ENCODE measurements at places on chromosomes 3 and 15. TPM values are rescaled to one million over a fixed set of nuclear protein-coding genes. Genes with fewer than 3 reads are reported as not detected.

DNA sequence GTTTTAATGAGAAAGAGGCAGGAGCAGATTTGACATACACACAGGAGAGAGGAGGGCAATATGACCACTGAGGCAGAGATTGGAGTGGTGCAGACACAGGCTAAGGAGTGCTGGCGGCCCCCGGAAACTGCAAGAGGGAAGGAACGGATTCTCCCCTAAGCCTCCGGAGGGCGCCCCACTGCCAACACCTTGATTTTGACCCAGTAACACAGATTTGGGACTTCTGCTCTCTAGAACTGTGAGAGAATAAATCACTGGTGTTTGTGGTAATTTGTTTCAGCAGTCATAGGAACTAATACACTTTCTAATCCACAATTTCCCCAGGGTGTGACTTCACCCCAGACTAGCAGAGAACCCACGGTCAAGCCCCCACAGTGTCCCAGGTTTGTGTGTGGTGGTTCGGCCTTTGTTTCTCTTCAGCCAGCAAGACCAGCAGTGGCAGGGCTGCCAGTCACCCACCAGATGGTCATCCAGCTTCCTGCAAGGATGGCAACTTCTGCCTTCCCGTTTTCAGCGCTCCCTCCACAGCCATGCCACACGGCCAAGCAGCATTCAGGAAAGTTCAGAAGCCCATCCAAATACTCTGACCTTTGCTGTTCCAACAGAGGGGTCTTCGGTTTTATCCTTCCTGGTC, 23.6 kb upstream of the TSPAN3 start:
- no peak for DNase-seq

NR1I2 gene
- 0.08 TPM for total RNA-seq

IL17RB gene
- not detected for total RNA-seq

- DNase-seq = no peak
Observed at GRCh38 chr3:187746442-187747281, 1.4 kb upstream of the BCL6 start.

DNA sequence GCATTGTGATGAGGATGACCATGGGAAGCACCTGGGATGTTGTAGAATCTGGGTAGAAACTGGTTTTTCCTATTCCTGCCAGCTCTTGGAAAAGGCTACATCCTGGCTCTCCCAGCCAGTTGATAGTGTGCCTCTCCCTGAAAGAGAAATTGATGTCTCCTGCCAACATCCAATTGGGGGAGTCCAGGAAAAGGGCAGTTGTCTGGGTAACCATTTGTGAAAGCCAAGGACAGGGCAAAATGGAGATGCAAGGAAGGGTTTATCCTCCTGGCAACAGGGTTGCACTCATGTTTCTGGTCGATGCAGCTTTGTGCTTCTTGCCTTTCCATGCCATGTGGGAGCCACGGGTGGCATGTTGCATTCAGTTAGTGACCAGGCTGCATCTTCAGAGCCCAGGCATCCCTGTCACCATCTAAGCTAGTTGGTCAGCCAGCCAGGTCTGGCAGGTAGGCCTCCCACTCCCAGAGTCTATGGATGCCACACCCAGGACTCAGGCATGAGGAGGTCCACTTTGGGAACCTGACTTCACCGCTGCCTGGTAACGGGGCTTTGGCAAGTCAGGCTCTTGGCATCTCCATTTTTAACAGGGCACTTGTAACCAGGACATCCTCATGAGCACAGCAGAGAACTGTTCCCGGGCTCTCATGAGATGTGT, 153.5 kb downstream of the DNAJB8 start:
- no peak for DNase-seq

GRCh38 chr3:149377408-149378364, at the start of gene TM4SF1:
Gene TM4SF1, minus strand, starts transcription at chr3:149377649. Its CDS starts 102 bp downstream, at chr3:149377547.
- DNase-seq = peak; percentile 88

OIP5 gene
- total RNA-seq = 31.1 TPM

DNA sequence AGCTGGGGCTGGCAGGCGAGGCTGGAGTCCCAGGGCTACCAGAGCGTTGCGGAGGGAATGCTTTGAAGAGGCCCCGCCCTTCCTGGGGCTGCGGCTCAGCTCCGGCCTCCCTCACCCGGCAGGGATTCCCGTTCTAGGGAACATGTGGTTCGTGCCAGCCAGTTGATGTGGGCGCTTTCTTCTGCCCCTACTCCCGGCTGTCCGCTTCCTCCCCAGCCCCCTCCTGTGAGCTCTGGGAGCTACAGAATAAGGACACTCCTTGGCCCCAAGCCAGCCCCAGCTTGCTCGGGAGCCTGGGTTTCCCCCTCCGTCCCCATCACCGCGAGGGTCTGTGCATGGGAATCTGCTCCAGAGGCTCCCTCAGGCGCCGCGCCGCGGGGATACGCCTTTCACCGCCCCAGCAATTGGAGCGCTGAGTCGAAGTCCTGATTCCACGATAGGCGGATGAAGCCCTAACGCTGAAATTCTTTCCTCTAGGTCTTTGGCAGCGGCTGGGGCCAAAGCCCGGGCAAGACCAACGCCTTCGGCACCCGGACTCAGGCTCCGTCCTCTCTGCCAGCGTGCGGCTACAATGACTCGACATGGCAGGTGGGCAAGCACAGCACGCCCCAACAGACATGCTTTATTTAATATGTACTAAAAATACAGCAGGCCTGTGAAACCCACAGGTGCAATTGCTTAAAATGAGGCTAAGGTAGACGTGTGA, 69.5 kb downstream of the KLF15 start:
- DNase-seq = peak; percentile 56

MYL3 gene
- not detected for total RNA-seq

GRCh38 chr3:150840802-150841515, 64.3 kb downstream of the MINDY4B start:
- DNase-seq = no peak

GRCh38 chr3:12878141-12878574, 36.8 kb upstream of the RPL32 start:
- no peak for DNase-seq

- no peak for DNase-seq
Observed at GRCh38 chr15:80982205-80982604, 7.4 kb downstream of the MESD start.

SAMD7 gene
- not detected for total RNA-seq

- DNase-seq = no peak
Observed at GRCh38 chr3:120604784-120605183, 8.6 kb downstream of the NDUFB4 start.

DISP2 gene
- total RNA-seq = 0.21 TPM

GRCh38 chr3:22916933-22917332, 286.2 kb upstream of the UBE2E2 start:
- DNase-seq = no peak

- no peak for DNase-seq
Observed at GRCh38 chr3:70743754-70744153, 431.3 kb upstream of the MDFIC2 start.

CNTN4 gene
- not detected for total RNA-seq

FOXB1 gene
- not detected for total RNA-seq

- DNase-seq = no peak
Observed at GRCh38 chr3:194610689-194611088, 22.5 kb downstream of the TMEM44 start.

B4GALT4 gene
- 25.8 TPM for total RNA-seq

- no peak for DNase-seq
Observed at GRCh38 chr3:7669641-7670040, 808.7 kb downstream of the GRM7 start.

- DNase-seq = no peak
Observed at GRCh38 chr3:61311044-61311443, 59.8 kb upstream of the FHIT start.

DNA sequence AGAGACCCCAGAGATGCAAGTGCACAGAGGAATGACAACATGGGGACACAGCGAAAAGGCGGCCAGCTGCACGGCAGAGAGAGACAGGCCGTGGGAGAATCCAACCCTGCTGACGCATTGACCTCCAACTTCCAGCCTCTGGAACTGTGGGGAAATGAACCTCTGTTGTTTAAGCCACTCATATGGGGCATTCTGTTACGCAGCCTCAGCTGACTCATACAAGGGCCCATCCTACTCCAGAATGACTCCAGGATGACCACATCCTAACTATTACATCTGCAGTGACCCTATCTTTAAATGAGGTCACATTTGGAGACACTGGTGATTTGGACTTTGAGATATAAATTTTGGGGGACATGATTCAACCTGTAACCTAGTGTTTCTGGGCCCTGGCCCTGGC, 44.0 kb downstream of the KLF15 start:
- no peak for DNase-seq

DNA sequence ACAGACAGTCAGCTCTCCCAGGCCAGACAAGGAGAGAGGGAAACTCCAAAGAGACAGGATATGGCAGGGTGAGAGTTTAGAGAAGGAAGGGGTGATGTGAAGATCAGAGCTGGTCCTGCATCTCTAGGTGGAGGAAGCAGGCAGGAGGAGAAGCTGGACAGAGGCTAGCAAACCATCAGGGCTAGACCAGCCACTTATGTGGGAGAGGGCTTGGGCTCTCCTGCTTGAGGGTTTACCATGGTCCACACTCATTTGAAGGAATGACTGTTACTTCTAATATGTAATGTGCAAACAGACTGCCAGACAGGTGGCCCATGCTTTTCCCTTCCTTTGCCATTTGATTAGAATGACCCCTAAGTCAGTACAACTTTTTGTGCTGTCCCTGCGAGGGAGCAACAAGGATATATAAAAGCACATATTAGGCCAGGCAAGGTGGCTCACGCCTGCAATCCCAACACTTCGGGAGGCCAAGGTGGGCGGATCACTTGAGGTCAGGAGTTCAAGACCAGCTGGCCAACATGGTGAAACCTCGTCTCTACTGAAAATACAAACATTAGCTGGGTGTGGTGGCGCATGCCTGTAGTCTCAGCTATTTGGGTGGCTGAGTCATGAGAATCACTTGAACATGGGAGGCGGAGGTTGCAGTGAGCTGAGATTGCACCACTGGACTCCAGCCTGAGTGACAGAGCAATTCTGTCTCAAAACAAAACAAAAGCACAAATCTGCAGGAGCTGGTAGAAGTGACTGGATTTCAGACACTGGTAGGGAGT, 41.0 kb upstream of the MANF start:
- DNase-seq = peak; percentile 58

DNA sequence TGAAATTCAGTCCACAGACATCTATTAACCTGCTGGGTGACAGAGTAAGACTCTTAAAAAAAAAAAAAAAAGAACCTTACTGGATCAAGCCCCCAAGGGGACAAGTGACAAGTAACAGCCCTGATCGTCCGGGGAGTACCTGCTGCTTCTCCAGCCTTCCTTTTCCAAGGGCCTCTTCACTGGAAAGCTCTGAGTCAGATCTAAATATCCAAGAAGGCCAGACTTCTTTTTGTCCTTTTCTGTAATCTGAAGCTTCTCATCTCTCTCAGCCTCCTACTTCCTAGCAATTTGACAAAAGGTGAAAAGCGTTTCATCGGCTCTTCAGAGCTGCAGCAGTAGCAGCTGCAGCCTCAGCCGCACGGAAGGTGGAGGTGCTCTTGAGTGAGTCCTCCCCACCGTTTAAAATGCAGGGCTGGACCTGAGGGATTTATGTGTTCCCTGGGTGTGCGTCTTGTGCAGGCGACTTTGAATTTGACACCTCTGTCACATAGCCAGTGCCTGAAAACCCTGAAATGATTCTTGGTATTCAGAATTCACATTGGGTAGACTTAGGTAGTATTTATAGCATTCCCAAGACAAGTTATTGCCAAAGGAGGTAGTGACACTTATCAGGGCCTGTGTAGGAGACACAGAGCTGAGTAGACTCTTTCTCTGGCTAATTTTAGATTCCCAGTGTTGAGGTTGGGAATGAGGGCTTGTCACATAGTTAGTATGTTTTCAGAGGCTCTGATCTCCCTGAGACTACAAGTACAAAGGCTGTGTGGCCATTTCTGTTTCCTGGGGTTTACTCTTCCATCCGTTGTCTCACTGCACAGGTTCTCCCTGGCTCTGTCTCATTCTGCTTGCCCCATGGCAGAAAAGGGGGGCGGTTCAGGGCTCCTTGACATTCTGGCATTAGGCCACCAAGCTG, 291.2 kb upstream of the C2CD4B start:
- DNase-seq = no peak

DNA sequence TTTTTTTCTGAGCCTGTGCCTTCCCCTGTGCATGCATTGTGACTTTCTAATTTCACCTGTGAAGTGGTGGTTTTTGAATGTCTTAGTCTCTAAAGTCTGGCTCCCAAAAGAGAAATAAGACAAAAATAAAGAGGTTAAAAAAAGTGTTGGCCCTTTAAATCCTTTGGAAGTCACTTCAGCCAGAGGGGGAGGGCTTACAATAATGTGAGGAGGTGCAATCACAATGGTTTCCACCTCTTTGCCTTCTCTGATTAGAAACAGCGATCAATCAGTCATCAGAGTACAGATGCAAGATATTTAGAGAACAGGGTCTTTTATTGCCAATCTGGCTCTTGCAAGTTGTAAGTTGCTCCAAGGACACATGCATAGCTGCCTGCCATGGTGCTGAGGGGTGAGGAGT, 64.1 kb upstream of the GCSAM start:
- DNase-seq = no peak

GRCh38 chr15:78341057-78341987, 1.2 kb downstream of the CRABP1 start:
- no peak for DNase-seq

DNA sequence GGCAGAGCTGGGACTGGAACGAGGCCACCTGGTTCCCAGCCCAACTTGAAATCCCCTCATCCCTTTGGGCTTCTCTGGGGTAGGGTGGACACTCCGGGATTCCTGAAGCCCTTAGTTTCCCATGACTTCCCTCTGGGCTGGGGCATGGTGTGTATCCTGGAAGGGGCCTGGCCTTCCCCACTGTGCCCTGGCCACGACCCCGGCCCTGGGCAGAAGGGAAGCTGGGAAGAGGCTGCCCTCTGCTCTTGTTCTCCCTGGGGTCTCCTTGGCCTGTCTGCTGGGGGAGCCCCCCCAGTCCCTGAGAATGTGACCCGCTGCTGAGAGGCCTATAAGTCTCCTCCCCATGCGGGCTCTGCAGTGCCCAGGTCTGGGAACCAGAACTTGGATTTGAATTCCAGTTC, 104.9 kb downstream of the LINGO1 start:
- no peak for DNase-seq

MUC20 gene
- not detected for total RNA-seq

DNA sequence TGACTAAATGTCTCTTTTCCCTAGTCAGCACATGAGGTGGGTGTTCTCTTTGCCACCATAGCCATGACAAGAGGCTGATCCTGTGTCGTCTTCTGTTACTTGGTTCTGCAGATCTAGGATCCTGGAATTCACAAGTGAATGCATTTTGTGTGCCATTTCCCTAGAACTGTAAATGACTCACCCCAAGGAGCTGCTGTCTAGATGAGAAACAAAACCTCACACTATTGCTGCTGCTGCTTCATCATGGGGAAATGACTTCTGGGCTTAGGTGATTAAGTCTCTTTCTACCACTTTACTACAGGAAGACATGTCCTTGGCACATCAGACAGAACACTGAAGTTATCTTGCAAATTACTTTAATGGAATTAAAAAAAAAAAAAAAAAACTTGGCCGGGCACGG, 54.9 kb downstream of the SLCO3A1 start:
- no peak for DNase-seq

DNA sequence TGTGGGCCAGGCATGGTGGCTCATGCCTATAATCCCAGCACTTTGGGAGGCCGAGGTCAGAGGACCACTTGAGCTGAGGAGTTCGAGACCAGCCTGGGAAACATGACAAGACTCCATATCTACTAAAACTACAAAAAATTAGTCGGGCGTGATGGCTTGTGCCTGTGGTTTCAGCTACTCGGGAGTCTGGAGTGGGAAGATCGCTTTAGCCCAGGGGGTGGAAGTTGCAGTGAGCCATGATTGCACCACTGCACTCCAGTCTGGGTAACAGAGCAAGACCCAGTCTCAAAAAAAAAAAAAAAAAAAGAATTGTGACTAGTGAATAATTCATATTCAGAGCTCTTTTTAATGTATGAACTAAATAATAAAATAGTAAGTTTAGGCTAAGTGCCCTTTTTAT, 87.8 kb upstream of the TSEN2 start:
- DNase-seq = no peak

- no peak for DNase-seq
Observed at GRCh38 chr3:153809097-153809496, 312.1 kb upstream of the ARHGEF26 start.

CGNL1 gene
- 3.2 TPM for total RNA-seq

Measured in SJSA1 (cell line).